Effector CD8-positive, alpha-beta T cell (primary cell): ENCODE measurements at places on chromosomes 1 and 21.

DNA sequence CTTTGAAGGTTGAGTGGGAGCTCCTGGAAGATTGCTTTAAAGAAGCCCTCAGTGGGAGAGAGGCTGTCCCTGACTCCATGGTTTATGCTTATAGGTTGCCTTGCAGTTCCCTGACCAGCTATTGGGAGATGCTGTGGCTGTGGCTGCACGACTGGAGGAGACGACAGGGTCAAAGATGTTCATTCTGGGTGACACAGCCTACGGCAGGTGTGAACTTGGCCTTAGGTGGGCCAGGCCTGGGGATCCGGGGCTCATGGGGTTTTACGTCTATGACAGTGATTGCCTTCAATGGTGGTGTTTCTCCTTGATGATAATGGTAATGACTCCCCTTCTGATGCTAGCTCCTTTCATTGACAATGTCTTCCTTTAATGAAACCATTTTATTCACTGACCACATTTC, 692 bp downstream of the DPH2 start:
- no peak for DNase-seq

DNA sequence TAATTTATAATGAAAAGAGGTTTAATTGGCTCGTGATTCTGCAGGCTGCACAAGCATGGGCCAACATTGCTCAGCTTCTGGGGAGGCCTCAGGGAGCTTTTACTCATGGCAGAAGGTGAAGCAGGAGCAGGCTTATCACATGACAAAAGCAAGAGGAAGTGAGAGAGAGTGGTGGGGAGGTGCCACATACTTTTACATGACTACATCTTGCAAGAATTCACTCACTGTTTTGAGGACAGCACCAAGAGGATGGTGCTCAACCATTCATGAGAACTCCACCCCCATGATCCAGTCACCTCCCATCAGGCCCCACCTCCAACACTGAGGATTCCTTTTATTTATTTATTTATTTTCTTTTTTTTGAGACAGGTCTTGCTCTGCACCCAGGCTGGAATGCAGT, 5.5 kb upstream of the PLEKHM2 start:
- DNase-seq, result no peak

DNA sequence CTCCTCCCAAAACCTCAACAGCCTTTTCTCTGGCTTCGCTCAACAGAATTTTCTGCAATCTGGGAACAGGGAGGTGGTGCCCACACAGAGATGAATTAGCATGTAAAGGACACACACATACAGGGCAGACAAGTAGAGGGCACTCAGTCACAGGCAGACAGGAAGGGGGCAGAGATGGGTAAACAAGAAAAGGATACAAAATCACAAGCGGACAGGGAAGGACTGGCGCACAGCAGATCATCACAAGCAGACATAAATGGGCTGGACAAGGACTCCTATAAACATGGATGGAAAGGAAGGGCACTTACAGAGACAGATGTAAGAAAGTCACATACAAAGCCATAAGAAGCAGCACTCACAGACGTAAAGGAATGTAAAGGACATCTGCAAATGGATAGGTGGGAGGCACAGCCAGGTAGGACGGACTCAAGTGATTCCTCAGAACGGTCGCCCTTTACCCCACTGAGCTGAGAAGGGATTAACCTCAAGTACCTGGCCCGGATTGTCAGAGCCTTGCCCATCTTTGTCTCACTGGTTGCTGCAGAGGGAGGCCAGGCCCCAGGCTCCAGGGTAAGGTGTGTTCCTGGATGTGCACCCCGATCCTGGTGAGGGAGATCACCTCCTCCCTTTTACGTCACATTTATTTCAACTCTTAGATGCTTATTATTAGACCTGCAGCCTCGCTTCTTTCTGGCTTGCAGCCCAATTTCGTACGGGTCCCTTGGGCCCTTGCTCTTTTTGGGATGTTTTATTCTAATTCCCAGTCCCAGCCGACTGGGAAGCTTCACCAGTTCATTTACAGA, 836 bp upstream of the PRCC start:
- DNase-seq, result no peak

DNA sequence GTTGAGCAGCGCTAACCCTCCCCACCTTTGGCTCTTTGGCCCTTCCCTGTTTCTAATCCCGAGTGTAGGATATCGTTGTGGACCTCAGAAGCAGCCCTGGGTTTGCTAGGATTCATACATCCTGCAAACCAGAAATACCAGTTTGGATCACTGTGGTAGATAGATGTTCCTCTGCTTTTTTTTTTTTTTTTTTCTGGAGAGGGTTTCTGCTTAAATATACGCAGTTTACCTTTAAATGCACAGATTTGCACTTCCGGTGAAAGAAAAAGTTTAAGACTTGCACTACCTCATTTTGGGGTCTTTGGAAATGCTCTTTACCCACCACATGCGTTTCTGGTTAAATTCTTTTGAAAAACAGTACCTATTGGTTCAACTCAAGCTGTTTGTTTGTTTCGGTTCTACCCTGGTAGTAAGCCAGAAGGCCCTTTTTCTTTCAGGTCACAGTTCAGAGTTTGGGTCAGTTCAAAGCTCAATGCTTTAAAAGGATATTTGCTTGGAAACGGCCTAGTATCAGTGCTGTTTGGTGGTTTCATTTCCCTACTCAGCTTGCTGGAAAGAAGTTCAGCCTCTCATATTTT, 908 bp downstream of the DDI2 start:
- DNase-seq, result no peak

DNA sequence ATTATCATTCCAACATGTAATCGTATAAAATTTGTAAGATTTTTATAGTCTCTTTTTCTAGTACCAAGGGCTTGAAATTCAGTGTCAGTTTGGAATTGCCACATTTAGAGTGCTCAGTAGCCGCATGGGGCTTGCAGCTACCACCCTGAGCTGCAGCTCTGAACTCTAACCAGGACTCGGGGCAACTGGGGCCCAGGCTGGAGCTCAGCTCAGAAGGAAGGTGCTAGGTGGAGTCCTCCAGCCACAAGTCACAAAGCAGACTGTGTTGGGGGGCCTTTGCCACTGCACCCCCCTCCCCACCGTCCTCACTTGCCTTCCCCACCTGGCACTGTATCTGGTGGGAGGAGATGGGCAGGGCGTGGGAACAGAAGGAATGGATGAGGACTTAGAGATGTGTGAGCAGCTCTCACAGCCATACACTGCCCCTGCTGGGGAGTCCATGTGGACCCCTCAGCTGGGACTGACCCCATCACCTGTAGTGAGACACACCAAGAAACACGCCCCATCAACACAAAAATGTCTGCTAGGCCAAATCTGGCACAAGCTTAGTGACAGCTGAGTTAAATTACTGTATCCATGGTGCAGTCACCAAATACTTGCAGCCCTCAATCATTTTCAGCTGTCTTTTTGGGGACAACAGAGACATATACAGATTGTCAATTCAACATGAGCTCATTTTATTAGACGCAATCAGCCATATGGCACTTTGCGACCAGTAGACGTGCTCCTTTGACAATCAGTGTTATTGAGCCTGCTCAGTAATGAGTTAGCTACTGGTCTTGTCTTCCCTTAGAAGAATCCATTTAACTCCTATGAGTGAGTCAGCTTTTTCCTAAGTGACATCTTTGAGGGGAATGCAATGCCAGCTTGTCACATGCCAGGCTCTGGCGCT, 241.7 kb upstream of the RAB4A start:
- no peak for DNase-seq

GRCh38 chr1:166272851-166273250, 106.0 kb upstream of the FAM78B start:
- no peak for DNase-seq

- DNase-seq, result no peak
Measured at GRCh38 chr1:170049176-170049800, 25.2 kb downstream of the KIFAP3 start.

GRCh38 chr1:114082867-114083585, 70.6 kb downstream of the SYT6 start:
- no peak for DNase-seq

GRCh38 chr1:204326771-204327300, 32.9 kb downstream of the PLEKHA6 start:
- no peak for DNase-seq

DNA sequence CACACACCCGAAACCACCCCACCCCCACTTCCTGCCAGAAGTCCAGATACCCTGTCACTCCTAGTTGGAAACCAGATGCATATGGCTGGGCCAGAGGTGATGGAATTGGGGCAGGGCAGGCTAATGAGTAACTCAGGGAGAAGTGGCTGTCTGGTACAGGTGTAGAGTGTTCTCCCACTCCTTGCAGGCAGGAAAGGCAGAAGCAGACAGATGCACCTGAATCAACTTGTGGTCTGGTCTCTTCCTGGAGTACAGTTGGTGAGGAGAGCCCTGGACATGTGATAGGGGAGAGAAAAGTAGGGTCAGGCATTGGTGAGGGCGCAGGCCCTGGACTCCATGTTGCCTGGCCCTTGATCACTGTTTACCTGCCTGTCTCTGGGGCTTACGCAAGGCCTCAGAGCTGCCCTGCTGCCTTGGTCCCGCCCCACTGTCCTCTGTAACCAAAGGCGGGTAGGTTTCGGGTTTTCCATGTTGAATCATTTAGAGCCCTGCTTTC, 2.5 kb downstream of the CGN start:
- no peak for DNase-seq

DNA sequence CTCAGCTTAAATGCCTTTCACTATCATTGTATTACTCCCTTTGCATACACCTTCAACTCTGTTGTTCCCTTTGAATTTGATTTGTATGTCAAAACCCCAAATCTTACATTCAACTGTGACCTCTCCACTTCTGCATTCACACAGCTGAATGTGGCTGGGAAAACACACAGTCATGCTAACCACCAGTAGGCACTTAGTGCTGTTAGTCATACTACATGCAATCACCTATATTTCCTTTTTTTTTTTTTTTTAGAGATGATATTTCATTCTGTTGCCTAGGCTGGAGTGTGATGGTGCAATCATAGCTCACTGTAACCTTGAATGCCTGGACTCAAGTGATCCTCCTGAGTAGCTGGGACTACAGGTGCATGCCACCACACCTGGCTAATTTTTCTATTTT, 16.2 kb downstream of the BTBD8 start:
- DNase-seq, result no peak

- no peak for DNase-seq
Measured at GRCh38 chr1:159071970-159072582, 4.5 kb downstream of the AIM2 start.

DNA sequence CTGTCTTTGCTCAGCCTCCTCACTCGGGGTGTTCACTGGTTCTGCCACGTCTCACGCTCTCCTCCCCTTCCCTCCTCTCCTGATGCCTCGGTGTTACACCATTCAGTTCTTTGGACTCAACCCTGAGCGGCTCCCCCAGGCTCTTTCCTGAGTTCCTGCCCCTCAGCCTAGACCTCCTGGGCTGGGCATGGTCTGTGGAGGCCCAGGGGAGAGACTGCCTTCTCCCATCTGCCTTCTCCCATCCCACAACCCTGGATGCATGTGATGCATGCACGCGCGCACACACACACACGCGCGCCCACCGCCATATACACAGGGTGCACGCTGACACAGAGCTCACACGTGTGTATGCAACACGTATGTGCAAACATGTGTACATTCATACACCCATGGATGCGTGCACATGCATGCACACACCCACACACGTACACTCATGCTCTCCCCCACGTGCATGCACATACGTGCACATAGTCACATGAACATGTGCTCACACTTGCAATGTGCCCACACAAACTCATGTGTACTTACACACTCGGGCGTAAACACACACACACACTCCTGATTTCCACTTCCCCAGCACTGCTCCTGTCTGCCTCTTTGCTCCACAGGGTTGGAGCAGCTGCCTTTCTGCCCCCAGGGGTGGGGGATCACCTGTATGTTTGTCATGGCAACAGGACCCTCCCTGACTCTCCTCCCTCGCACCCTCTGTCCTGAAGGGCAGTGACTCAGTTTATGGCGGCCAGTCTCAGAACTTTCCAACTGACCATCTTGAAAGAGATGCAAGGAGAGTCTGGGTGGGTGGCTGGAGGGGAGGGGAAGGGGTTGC, 59.0 kb downstream of the HUNK start:
- DNase-seq, result no peak

DNA sequence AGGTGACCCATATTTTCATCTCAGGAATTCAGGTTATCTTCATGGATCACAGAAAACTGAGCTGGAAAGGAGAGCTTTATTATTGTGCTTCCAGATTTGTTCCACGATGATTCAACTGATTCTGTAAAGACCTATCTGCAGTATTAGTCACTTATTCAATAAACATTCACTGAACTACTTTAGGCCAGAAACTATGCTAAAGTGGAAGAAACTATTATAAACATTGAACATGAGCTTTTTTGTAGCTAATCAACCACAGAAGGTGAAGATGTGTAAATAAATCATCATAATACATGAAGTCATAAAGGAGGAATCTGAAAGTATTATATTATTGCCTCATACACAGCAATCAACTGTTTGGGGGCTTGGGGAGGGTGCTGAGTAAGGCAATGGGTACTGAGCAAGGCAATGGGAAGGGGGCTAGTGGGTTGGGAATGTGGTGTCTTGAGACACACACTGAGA, 30.6 kb upstream of the EXO1 start:
- no peak for DNase-seq

DNA sequence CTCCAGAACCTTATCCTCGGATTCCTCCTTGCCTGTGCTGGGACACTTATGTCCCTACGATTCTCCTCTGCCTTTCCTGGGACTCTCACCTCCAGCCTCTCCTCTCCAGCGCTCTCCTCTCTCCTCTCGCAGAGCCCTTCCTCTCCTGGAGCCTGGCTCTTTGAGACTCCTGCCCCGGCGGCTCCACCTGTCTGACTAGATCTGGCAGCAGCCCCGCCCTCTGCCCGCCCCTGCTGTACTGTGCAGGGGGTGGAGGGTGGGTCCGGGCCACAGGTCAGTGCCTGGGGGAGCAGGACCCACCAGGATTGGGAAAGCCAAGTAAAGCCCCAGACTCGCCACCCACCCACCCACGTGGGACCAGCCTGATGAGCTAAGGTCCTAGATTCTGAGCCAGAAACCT, 1.6 kb downstream of the ELOVL1 start:
- no peak for DNase-seq

GRCh38 chr1:22415489-22415888, 36.2 kb upstream of the ZBTB40 start:
- no peak for DNase-seq

DNA sequence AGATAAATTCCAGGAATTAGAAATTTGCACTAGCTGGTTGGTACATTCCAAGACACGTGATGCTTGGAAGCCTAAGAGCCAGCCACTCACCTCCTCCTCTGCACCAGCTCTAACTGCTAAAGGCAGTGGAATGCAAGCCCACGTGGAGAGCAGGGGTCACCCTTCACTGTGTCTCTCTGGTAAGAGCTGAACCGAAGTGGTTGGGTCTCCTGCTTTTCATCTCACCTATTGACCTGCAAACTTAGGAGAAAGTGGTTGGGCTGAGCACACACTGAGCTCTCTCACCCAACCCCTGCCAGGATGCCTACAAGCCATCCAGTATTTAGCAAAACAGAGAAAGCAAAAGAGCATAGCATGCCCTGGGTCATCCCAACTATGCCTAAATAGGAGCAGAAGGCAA, 19.3 kb downstream of the HAO2 start:
- DNase-seq, result no peak
